ENCODE measurements at places on chromosomes 2 and 18.

- DNase-seq, result no peak
These were observed 147.6 kb downstream of the LDLRAD4 start for GRCh38 chr18:13366131-13366530.

- DNase-seq, result no peak
These were observed 973.7 kb upstream of the POU3F3 start for GRCh38 chr2:103880081-103880834.

GRCh38 chr2:193279361-193279760 is 1084.6 kb upstream of the TMEFF2 start:
- no peak for DNase-seq

GRCh38 chr2:27378096-27378808 is 2.3 kb downstream of the ZNF513 start:
- DNase-seq, result no peak

DNA sequence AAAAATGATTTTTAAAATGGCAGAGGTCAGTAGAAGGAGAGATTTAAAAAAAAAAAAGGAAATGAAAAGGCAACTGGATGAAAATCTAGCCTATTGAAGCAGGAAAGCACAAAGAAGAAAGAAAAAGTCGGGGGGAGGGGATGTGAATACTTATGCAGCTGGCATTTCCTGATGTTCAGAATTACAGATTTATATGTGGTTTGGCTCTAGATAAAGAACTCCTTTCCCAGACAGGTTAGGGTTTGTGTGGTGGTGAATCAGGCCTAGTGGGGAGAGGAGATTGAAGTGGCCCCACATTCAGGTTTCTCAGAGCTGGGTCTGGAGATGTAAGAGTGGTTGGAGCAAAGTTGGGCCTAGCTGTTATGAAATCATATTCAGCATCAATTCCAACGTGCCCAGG is 394.4 kb downstream of the FIGN start:
- no peak for DNase-seq

DNA sequence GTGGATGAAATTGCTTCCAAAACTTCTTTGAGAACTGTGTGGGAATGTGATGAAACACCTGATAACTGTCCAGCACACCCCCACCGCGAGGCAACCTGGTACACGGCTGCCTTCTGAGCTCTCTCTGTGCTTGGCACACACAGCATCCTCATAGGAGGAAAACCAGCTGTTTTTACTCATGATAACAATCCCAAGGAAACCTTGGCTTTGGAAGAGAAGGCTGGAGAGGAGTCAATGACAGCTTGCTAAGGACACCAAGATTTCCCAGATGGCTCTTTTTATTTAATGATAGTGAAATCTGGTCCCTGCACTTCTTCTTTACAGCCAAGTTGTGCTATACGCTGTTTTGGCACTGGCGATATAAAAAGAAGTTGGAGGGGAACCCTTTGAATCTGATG is 232.5 kb upstream of the FN1 start:
- no peak for DNase-seq

- DNase-seq, result no peak
These were observed 40.5 kb upstream of the TNFRSF11A start for GRCh38 chr18:62284637-62285036.

GRCh38 chr2:50769406-50770181 is 262.3 kb downstream of the NRXN1 start:
- no peak for DNase-seq

- peak; percentile 70 for DNase-seq
These were observed 50.6 kb downstream of the RAPH1 start for GRCh38 chr2:203484266-203485112.

DNA sequence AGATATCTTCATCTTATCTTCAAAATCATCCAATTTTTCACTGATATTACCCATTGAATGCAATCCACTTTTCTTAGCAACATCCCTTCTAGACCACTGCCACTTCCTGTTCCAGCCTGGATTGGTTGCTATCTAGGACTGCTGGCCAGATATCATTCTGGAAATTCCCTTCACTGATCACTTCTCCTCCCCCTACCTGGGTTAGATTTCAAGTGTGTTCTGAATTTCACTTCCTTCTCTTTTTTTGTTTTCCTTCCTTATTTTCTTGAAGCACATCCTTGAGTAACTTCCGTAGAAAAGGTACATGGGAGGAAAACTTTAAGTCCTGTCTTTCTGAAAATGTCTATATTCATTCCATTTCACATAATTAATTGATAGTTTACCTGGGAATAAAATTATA is 82.0 kb upstream of the IL1R2 start:
- no peak for DNase-seq

GRCh38 chr2:238104691-238105371 is 4.7 kb downstream of the ESPNL start:
- no peak for DNase-seq

DNA sequence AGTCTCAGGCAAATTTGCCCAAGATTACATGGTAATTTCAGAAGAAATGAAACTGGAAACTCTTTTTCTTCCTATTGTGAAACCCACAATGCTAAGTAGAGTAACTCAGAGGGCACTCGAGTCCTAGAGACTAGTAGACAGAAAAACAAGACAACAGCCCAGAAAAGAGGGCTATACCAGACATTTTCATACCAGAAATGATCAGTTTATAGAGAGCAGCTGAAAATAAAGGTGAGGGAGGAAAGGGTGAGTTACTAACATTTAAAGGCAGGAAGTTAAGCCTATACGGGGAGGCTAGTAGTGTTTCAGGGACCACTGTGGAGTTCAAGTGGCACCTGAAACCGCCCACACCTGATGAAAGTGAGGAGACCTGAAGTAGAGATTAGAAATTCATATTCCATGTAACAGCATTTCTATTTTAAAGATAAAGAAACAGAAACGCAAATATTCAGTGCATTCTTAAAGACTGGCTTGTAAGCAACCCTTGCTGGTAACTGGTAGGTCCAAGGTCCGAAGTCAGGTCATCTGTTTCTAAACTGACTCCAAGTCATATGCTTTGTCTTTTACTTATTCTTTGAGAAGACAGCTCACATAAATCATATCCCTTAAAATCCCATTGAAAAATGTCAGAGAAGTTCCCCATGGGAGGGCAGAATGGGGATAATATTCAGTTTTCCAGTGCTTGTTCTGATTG is 145.1 kb upstream of the ITGB6 start:
- DNase-seq, result no peak

- DNase-seq, result peak; percentile 46
These were observed 9.2 kb upstream of the SP9 start for GRCh38 chr2:174325373-174326160.

DNA sequence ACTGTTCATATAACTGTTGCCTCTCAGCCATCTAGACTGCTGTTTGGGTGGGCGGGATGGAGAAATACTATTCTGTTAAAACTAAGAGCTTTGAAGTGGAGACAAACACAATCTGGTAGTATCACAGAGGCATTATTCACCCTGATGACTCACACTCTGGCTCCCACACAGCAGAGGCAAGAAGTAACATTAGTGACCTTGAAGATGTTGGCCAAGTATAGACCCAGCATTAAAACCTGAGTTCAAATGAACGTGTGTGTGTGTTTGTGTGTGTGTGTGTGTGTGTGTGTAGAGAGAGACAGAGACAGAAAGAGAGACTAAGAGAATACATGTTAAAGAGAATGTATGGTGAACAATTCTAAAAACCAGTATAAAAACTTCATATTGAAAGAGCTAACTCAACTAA is 22.5 kb upstream of the ACVR1 start:
- peak; percentile 21 for DNase-seq

DNA sequence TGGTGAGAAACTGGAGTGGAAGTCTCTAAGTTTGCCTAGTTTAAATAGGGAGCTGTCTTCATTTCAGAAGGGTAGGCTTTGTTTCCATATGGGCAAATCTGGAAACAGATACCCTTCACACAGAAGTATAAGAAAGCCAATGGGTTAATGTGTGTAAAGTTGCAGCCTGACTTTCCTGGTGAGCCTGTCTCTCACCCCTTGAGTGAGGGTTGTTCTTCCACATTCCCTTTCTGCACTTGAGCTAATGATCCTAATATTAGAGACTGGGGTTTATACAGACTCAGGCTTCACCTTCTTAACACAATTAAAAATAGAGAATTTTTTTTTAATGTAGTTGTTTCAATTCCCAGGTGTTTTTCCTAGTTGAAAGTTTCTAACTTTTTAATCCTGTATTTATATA is 108.6 kb upstream of the EML6 start:
- no peak for DNase-seq

- DNase-seq, result no peak
These were observed 33.1 kb downstream of the GPC1 start for GRCh38 chr2:240468303-240469238.

- DNase-seq, result no peak
These were observed 2.8 kb upstream of the NRP2 start for GRCh38 chr2:205679410-205680009.

GRCh38 chr18:55085557-55086285 is 126.5 kb upstream of the CCDC68 start:
- no peak for DNase-seq

DNA sequence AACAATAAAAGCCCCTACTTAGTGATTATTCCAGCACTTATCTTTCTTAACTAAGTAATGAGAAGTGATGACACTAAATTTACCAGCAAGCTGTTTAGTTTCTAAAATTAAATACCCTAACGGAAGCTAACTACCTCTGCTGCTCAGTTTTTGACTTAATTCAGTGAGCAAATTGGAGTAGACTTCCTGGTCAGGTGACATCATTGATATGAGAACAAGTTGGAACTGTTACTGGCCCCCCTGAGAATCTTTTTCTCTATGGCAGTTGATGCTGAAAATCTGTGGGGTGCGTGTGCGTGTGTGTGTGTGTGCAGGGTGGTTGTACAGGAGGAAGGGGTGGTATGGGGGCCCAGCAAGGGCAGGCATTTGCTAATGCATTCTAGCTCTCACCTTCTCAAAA is 35.5 kb upstream of the BMP10 start:
- DNase-seq, result peak; percentile 31

- no peak for DNase-seq
These were observed 124.7 kb downstream of the MREG start for GRCh38 chr2:215888680-215889079.

GRCh38 chr2:107712857-107713256 is 113.8 kb upstream of the RGPD4 start:
- peak; percentile 9 for DNase-seq

DNA sequence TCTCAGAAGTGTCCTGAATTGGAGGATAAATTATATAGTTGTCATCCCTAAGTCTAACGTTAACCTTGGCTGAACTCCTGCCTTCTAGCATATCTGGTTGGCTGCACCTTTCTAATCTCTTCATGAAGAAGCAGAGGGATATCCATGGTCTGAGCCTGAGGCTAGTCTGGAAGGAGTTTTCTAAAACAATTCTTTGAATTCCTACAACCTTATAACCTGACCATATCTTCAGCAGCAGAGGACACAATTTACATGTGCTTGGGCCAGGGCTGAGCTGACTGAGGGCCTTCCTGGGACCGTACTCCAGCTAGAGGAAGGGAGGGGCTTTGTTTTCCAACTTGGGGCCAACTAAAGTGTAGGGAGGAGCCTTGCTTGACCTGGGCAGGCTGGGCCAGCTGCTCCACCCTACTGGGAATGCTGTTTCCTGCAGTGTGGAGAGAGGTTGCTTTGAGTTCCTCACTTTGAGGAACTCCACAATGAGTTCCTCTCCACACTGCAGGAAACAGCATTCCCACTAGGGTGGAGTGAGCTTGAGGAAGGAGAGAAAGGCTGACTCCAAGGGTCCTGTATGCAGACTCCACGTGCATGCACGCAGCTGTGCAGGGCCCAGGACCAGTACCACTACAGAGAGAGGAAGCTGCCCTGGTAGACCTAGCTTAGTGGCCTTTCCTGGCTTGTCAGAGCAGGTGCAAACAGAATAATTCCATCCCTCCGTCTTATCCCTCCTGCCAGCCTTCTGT is 19.6 kb downstream of the CEP68 start:
- DNase-seq, result no peak

DNA sequence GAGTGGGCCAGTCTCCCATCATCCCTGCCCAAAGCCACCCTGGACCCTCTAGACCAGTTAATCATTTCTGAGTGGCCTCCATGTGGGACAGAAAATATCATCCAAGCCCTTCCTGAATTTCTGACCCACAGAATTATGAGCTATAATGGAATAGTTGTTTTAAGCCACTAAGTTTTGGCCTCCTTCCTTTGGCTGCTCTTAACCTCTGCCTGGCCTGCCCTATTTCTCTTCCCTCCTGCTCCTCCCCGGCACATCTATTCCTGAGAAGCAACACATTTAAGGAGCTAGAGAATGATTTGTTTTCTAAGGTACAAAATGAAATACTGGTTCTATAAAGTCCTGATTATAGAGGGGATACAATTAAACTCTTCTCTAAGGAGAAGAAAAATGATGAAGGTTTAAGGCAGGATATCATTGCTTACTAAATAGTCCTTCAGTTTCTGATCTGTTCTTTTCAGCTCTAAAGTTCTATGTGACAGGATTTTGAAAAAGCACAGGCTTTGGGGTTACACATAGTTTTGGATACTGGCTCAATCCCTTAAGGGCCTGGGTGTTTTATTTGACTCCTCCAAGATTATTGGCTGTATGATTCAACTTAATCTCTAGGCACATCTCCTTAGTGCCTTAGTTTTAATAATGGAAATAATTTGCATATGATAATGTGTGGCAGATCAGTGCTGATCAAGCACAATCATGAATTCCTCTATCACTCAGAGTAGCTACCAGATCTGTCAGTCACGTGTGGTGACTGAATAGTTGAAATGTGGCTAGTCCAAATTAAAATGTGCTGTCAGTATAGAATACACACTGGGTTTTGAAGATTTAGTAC is 240.3 kb downstream of the VAPA start:
- no peak for DNase-seq

DNA sequence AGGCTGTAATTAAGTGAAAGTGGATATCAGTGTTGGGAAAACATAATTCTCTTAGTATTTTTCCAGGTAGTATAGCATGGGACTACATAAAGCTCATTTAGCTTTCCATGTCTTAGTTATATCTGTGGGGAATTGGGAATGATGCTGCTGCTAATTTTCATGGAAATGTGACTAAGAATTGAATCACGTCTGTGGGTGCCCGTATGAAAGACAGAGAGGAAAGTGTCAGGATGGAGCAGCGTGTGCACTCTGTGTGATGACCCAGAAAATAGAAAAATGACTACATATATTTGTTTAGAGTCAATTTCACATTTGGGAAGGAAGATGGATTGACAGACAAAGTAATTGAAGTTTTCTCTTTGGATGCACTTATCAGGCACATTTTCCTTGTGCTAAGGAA is 212.1 kb downstream of the PTPRM start:
- DNase-seq, result no peak

- DNase-seq, result peak; percentile 70
These were observed 26.3 kb downstream of the MRPL35 start for GRCh38 chr2:86225581-86225980.

GRCh38 chr2:73203055-73203681 is 794 bp downstream of the NOTO start:
- no peak for DNase-seq

DNA sequence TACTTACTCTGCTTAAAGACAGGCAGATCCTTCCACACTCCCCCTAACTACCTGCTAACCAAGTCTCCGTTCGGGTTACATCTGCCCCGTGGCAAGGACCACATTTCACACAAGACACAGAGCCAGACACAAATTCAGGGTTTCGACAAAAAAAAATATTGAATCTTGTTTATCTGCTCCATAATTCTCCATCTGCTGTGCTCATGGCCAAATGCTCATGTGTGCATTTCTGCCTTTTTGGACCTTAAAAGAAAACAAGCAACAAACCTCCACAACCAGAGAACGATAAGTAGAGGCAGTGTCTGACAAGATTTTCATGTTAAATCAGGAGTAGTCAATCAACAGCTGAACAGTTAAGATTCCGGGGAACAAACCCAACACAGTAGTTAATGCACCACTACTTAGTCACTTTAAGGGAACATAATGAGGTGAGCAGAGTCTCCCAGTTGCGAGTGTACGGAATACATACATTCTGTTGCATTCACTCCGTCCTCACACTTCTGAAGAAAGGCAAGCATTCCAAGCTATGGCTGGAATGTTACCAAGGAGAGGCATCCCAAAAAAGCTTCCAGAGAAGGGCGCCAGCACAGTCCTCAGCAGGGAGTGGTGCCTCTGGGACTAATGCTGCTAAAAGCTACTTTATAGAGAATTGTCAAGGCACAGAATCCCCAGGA is 121.0 kb downstream of the ANKRD44 start:
- DNase-seq, result no peak
